NCI-H510A treated with DMSO at 0.1 percent for 48 hours (cell line): ENCODE measurements at places on chromosomes 6 and 20.

DNA sequence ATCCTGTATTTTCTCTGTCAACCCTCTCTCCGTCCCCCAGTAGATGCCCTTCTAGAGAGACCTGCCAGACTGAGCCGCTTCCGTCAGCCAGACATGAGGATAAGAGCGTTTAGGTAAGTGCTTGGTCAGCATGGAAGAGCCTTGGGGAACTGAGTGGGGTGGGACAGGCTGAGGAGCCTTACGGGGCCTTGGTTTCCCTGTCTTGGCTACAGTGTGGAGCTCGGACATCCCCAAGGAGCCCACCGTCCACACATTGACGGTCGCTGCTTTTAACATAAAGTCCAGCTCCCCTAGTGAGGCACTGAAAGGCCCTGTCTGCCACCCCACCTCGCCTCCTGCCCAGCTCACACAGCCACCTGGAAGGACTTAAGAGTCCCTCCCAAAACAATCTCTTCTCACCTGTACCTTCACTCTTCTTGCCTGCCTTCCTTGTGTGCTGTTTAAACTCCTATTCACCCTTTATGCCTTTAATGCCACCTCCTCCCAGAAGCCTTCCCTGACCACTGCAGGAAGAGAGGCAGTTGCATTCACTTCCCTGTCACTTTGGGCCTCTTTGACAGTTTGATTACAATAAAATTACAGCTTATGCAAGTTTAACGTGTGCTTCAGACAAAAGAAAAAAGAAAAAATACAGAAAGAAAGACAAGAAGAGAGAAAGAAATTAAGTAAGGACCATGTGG, 42.3 kb downstream of the PDYN start:
- no peak for DNase-seq

DNA sequence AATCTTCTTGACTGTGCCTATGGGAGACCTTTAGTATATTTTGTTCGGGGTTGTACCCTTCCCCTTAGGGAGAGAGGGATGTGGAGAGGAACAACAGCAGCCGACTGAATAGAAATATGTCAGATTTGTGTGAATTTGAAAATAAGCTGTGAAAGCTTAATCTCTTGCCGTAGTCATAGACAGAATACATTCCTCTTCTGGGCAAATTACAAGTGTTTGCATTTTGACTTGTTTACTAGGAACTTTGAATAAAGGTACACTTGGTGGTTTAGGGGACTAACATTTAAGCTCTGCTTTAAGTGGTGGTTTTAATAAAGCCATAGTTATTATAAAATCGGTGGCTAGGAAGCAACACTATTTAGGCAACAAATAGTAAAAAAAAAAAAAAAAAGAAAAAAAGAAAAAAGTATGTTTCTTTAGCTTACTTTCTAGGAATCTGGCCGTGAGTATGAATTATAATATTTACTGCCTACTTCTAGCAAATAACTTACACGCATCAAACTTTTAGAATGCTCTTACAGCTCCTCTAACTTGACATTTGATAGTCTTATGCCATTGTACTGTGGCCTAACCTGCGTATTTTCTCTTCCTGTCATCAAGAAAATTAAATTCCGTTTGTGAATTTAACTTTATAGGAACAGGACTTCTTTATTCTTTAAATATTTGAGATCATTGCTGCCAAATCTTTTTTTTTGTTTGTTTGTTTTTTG, 65.1 kb downstream of the ZBTB2 start:
- no peak for DNase-seq

DNA sequence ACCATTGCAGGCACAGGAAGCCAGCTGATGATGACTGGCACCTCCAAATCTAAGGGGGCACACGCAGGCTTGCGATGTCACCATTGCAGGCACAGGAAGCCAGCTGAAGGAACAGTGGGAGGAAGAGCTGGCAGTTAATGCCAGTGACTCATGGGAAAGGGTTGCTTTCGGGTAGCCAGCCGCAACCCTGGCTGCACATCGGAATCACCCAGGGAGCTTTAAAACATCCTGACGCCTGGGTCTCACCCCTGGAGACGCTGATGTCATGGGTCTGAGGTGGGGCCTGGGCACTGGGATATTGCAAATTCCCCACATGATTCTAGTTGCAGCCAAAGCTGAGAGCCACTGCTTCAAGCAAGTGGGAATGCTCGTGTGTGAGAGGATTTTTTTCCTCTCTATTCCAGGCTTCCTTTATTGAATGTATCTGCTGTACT, 16.1 kb upstream of the CCN6 start:
- no peak for DNase-seq

DNA sequence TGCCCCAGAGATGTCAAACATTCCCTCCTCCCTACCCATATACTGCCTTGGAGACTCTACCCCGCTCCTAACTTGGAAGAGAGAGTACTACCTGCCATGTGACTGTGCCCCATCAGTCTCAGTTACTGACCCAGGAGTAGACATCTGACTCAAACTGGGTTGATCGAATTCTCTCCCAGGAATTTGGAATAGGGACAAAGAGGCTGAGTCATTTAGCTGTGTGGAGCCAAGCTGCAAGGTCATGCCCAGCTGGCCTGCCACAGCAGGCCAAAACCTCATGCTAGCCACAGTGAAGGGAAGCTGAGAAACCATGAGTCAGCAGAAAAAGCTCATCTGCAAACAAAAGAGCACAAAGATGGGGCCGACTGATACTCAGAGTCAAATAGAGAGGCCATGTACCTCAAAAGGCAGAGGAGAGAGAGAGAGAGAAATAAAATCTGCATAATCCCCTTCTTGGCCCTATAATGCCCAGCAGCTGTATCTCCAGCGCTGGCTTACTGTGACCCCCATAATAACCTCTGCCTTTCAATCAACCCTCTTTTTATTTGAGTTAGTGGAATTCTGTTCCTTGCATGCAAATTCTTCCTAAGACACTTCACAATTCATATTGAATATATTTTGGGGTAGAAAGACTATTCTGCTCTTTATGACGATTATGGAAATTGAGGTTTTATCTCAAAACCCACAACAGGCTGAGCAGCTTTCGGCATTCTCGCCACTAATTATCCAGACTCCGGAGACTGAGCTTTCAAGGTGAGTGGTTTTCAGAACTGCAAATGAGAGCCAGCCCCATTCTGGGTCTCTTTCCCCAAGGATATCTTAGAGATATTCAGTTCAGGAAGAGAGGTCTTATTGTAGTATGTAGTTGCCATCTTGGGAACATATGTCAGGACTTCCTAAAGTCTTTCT, 21.4 kb upstream of the AKIRIN2 start:
- no peak for DNase-seq

DNA sequence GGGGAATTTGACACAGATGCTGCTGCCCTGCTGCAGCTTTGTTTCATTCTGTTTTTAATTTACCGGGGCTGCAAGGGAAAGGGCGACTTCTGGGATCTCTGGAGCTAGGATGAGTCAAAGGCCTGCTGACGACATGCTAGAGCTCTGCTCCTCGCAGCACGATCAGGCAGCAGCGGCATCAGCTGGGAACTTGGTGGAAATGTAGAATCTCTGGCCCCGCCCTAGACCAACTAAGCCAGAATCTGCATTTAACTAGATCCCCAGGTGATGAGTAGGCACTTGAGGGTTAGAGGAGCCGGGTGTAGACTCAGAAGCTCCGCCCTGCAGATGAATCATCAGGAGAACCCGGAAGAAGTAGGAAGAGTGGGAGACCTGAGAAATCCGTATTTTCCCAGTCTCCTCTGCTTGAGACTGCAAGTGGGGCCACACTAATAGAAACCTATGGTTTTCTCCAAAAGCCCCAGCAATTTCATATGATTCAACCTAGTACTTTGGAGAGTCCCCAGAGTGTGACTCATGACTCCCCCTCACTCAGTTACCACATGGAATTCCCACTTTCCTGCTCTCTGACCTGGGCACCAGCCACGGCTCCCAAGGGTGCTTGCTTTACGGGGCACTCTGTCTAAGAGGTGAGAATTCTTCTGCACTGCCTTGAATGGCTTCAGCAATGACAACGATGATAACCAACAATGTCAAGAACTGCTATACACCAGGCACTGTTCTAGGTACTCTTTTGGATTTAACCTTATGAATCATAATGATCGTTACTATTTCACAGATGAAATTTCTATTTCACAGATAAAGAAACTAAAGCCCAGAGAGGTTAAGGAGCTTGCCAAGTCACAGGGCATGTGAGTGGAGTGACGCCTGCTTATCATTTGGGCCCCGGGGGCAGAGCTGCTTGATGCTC, 18.1 kb downstream of the TUBB2B start:
- peak; percentile 91 for DNase-seq
